ENCODE measurements at places on chromosomes 4 and X.
A peak's percentile ranks its signal among the peaks of the same experiment; 100 is the strongest.

DNA sequence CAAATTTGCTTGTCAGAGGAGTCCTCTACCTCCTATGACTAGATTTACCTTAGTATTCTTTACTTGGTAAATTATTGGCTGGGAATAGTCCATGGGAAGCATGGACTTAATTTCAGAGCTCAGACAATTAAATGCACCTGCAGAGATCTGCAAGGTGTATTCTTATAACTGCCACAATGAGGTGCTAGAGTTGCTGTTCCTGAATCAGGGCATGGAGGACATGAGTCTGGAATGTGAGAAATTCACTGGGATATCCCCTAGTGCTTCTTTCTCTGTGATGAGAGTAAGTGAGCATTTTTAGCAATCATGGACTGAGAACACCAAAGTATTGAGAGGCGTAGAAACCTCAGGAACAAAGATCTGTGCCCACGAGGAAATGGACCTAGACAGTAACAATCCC is 32.9 kb upstream of the GRID2 start:
- no peak for DNase-seq

DNA sequence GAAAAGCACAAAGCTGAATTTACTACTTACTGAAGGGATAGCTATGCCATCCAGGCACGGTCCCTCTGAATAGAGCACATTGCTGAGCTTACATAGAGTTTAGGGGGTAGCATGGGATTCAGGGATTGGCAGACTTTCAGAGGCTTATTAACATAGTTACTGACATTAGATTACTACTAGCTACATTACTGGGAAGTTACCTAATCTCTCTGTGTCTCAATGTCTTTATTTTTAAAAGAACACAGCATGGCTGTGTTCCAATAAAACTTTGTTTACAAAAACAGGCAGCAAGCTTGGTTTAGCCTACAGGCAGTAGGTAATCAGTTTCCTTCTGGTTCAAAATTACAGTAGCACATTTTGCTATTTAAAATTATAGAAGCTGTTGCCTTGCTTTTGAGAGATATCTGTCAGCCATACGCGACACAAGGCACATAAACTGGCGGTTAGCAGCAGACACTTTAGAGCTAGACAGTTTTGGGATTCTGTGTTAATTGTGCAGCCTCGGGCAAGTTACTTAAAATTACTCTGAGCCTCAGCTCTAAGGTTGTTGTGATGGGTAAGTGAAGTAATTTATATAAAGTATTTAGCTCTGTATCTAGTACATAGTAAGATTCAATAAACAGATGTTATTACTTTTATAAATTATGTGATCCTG is 6.9 kb downstream of the KLHL8 start:
- DNase-seq: no peak

GRCh38 chr4:130336585-130337217 is 1240.7 kb downstream of the C4orf33 start:
- DNase-seq: no peak

DNA sequence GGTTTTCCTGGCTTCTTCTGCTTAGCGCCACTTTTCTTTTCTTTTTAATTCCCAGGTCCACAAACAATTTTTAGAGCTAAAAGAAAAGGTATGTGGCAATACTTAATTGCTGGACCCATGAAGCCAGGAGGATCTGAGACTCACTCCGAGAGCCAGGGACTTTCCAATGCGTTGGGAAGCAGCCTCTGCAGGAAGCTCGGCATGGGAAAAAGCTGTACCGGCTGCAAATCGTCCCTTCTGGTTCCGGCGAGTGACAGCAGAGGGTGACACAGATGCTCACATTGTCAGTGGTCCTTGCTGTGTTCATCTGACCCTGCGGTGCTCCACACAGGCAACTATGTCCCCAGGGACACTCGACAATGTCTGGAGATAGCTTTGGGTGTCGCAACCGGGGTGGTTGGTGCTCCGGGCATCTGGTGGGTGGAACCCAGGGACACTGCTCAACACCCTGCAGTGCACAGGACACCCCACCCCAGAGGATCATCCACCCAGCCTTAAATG is 164.0 kb downstream of the PRKX start:
- DNase-seq: peak; percentile 4

- DNase-seq: no peak
Measured at GRCh38 chr4:59091146-59092142, 1981.3 kb upstream of the IGFBP7 start.

DNA sequence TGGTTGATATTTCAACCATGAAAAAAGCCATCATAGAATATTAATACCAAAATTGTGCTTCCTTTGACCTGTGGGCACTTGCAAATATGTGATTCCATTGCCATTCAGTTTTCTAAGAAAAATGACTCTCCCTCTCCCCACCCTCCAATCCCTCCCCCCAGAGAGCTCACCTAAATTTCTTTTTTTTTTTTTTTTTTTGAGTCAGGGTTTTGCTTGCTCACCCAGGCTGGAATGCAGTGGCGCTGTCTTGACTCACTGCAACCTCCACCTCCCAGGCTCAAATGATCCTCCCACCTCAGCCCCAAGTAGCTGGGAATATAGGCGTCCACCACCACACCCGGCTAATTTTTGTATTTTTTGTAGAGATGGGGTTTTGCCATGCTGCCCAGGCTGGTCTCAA is 47.0 kb downstream of the SNX25 start:
- no peak for DNase-seq

DNA sequence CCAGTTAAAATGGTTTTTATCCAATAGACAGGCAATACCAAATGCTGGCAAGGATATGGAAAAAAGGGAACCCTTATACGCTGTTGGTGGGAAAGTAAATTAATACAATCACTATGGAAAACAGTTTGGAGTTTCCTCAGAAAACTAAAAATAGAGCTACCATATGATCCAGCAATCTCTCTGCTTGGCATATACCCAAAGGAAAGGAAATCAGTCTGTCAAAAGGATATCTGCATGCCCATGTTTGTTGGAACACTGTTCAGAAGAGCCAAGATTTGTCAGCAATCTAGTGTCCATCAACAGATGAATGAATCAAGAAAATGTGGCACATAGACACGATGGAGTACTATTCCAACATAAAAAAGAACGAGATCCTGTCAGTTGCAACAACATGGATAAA is 91.0 kb upstream of the SH3RF1 start:
- no peak for DNase-seq

GRCh38 chr4:190014771-190015537 is 12.1 kb downstream of the FRG2 start:
- peak; percentile 18 for DNase-seq

- no peak for DNase-seq
Measured at GRCh38 chrX:54397113-54397512, 39.3 kb upstream of the WNK3 start.

DNA sequence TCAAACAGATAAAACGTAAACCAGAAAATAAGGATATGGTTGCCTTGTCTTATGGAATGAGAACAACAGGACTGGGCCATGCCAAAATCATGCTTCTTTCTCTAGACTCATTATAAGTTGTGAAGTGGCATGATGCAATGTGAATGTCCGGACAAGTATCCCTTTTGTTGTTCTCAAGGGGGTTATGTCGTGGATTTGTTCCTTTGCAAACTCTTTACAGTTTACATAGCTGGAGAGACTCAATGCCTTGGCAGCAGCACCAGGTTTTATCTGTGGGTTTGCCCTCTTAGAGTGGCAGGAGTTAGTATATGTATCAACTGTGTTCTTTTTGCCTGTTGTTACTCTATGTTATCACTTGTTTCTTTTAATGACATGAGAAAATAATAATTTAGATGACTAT is 41.4 kb downstream of the SPRY1 start:
- DNase-seq: no peak

GRCh38 chr4:14596904-14597303 is 405.4 kb upstream of the CPEB2 start:
- no peak for DNase-seq

DNA sequence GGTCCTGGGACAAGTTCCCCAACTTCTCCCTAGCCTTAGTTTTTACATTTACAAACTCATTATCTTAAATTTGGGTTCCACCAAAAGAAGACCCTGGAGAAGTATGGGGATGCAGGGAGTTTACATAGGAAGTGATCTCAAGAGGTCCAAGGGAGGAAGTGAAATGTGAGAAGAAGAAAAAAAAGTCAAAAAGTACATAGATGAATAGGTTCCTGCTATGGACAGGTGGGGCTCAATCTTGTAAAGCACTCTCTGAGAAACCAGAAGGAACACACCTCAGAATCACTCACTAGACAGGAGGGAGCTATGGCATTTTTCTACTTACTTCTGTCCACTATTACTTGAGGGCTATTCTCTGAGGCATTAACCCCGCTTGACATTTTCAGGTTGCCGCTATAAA is 56.6 kb downstream of the ARHGAP6 start:
- DNase-seq: no peak

GRCh38 chr4:69167300-69167699 is 47.2 kb downstream of the UGT2B11 start:
- DNase-seq: no peak

DNA sequence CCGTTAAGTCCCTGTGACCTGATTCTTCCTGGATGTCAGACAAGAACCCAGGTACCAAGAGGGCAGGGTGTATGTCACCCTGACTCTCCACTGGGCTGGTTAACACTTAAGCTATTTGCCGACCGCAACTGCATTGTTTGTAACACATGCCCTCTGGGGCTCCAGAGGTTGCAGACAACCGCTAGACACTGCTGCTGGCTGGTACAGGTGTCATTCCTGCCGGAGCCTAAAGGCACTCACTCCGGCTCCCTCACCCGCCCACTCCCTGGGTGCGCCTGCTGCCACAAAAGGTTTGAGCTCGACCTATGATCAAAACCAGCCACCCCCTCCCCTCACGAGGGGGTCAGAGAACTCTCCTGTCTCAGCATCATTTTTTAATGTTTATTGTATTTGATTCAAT is 208.2 kb downstream of the FAT4 start:
- no peak for DNase-seq

- no peak for DNase-seq
Measured at GRCh38 chrX:47840111-47840510, 3.4 kb downstream of the ZNF81 start.

- DNase-seq: no peak
Measured at GRCh38 chr4:121246698-121247097, 82.6 kb upstream of the TNIP3 start.

- DNase-seq: no peak
Measured at GRCh38 chrX:129678614-129679195, 23.9 kb upstream of the APLN start.

DNA sequence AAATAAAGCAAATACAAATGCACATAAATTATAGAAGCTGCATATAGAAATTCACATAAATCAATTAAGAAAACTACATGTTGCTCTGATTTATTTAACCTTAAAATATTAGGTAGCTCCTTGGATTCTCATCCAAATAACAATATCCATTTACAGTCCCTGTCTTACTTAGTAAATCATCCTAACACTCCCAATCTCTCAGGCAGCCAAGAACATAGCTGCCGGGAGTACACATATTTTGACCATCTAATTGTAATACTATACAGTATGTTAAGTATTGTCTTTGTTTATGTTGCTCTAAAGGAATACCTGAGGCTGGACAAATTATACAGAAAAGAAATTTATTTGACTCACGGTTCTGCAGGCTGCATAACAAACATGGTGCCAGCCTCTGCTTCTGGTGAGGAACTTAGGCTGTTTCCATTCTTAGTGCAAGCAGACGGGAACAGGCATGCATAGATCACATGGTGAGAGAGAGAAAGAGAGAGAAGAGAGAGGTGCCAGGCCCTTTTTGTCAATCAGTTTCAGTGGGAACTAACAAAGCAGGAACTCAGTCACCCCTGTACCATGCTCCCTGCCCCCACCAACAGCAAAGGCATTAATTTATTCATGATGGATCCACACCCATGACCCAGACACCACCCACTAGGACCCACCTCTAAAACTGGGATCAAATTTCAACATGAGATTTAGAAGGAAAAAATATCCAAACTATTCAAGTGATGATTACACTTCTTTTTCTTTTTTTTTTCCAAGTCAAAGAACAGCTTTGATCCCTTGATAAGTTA is 614.8 kb upstream of the TECRL start:
- no peak for DNase-seq

GRCh38 chrX:42241421-42241820 is 318.1 kb upstream of the CASK start:
- DNase-seq: no peak

DNA sequence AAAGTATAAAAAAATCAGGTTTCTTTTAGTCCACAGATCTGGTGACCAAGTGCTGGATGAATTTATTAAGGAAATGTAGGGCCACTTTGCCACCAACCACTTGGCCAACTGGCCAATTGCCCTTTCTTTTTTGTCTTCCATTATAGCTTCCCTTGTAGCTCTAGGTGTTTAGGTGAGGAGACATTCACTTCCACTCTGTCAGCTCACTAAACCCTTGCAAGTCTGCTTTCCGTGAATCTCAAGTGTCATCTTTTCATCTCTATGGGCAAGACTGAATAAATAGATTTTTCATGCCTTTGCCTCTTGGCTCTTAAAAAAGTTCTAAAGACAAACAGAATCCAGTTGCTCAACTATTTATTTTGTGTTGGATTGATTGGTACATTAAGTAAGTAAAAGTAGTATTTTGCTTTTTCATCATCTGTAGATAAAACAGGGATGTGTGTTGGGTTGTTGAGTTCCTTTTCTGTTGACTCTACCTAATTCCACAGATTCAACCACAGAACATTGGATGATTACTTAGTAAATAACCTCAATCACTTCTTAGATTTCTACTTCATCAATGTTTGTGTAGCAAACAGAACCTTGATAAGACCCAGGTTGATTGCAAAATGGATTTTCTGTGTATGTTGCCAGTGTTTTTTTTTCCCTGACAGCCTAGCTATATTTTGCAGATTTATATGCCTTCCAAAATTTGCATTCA is 68.1 kb upstream of the GRXCR1 start:
- no peak for DNase-seq

GRCh38 chr4:182015893-182016292 is 227.3 kb upstream of the TENM3 start:
- DNase-seq: no peak

GRCh38 chr4:29037501-29037900 is 1682.7 kb upstream of the PCDH7 start:
- no peak for DNase-seq

GRCh38 chr4:119314356-119314755 is 7.6 kb downstream of the FABP2 start:
- DNase-seq: no peak

GRCh38 chrX:38746102-38746501 is 55.2 kb upstream of the MID1IP1 start:
- no peak for DNase-seq

DNA sequence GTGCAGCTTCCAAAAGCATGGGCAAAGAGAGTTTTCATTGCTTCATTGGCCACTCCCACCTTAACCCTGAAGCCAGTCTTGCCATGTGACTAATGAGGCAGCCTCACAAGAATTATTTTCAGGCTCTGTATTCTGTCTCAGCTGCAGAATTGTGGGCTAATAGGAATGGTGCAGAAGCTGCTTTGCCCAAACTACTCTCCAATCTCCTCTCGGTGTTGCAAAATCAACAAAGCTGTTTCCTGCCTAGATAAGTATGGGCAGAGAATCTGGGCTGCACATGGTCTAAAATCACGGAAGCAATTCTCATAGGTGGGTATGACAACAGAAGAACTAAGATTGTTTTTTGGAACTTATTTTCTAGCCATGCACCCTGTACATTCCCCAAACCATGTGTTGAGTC is 31.4 kb downstream of the PPP1R2C start:
- DNase-seq: peak; percentile 8

- no peak for DNase-seq
Measured at GRCh38 chr4:137394018-137394417, 138.3 kb downstream of the PCDH18 start.

GRCh38 chr4:183443655-183444213 is 702 bp upstream of the CDKN2AIP start:
- peak; percentile 13 for DNase-seq

Measured in HS-5 (cell line).